ENCODE measurements at places on chromosomes 11 and 22.

- DNase-seq = peak; percentile 56
These were observed 1.7 kb upstream of the LRRC4C start for GRCh38 chr11:41461057-41461681.

DNA sequence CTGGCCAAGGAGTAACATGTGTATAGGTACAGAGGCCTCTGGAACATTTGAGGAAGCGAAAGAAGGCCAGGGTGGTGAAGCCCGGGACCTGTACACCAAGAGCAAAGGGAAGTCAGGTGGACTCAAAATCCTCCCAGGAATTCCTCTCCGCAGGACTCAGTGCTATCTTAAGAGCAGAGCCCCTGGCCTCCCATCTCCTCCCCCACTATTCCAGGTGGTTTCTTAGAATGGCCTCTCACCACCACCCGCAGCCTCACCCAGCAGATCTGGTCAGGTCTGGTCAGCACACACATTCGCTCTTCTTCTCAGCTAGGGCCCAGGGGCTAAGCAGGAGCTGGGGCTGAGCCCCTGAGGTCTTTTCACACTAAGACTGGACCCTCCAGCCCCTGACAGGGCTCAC is 59.1 kb downstream of the SCGB1A1 start:
- DNase-seq = no peak

GRCh38 chr11:16795146-16795545 is 56.7 kb downstream of the C11orf58 start:
- DNase-seq = no peak

DNA sequence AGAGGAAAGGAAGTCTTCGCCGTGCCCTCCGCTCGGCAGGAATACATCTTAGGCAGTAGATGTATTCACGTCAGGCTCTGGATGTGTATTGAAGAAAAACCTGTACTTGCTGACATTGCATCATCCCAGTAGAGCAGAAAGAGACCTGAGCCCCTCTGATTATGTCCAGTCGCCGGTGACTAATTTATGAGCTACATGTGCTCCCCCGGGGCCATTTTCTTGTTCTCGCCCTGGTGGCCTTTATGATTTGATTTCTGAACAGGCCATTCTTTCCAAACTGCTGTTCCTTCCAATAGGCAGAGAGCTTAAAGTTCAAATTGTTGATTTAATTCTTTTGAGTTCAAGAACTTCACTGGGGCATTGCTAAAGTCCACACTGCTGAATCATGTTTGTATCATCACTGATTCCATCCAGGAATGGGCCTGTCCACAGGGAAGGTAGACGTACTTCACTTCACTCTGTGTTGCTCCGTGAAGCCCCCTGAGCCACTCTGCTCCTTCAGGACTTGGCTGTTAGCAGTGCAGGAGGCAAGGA is 137.3 kb upstream of the RASSF10 start:
- DNase-seq = no peak

- no peak for DNase-seq
These were observed 6.7 kb upstream of the PTH start for GRCh38 chr11:13502492-13502891.

GRCh38 chr22:19818324-19819207 is 36.1 kb downstream of the GNB1L start:
- DNase-seq = peak; percentile 52
